ENCODE measurements at places on chromosomes 4 and X. TPM values are rescaled to one million over a fixed set of nuclear protein-coding genes. Genes with fewer than 3 reads are reported as not detected.
A peak's percentile ranks its signal among the peaks of the same experiment; 100 is the strongest.

DNA sequence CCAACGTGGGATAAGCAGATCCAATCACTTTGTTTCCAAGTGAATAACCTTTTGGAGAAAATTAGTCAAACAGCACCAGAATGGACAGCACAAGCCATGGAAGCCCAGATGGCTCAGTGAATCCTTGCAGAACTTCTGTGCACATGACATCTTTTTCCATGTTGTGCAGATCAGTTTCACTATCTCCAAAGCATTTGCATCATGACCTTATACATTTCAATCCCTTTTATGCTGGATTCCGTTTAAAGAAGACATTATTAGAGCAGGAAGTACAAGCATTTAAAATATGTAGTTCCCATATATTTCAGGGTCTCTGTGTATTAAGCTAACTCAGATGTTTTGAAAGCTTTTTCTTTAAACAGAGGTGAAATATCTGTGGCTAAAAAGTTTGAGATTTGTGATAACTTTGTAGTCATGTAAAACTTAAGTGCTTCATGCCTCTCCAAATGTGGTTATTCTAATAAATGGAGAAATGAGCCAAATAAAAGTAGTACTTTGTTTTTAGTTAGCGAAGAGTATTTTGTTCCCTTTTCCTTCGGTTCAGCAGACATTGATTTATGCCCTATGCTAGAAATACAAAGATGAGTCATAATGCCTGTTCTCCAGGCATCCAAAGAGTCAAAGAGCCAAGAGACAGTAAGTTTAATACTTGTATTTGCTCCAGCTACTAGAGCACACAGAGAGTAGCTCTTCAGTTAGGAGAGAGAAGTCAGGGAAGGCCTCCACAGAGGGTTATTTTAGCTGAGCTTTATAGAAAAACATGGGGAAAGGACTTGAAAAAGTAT, 39.0 kb downstream of the PLAC8 start:
- peak; percentile 12 for DNase-seq

DNA sequence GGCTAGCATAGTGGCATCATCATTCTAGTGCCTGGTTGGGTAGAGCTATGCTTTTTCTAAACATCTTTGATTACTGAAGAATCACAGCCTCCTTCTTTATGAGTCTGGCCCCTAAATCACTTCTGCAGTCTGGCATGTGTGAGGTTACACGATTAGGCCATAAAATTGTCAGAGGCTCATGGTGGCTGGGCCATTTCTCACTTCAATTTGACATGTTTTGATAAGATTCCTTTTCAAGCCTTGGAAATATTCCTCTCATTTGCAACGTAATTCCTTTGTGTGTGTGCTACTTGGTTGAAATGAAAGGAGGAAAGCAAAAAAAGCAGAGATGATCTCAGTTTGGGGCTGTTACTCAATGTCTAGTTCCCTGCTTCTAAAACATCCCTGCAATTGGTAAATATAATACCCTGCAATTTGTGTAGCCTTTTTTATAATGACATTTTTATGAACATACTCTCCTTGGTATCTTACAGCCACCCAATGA, 6.2 kb downstream of the CCKAR start:
- no peak for DNase-seq

DNA sequence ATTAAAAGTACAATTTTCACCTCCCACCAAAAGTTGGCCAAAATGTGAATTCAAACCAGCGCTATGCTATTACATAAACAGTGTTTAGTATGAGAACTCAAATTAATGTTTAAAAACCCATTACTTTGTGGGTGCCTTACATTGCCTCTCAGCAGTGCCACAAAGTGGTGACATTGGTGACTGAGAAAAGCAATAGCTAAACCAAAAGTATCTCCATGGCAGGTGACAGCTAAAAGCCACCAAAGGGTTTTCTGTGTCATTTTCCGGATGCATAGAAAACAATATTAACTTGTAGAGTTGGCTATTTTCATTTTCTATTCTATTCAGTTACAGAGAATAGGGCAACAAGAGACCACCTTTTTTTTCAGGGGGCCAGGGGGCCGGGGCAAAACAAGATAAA, 261.2 kb downstream of the MAPK10 start:
- no peak for DNase-seq

DNA sequence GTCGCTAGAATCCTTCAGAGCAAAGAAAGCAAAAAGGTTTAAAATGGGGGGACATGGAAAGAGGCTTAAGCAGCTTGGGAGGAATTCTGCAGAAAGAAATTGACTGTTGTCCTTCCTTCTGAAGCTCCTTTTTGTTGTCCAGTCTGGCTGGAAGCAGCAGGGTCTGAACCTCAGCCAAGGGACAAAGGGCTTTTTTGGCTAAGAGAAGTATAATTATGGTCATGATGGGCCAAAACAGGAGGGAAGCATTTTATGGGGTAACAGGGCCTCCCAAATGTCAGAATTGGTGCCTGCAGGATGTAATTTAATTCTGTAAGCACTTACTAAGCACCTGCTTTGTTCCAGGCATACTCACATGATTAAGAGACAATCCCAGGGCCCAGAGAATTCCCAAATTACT, 74.2 kb upstream of the CPEB2 start:
- DNase-seq, result no peak

DNA sequence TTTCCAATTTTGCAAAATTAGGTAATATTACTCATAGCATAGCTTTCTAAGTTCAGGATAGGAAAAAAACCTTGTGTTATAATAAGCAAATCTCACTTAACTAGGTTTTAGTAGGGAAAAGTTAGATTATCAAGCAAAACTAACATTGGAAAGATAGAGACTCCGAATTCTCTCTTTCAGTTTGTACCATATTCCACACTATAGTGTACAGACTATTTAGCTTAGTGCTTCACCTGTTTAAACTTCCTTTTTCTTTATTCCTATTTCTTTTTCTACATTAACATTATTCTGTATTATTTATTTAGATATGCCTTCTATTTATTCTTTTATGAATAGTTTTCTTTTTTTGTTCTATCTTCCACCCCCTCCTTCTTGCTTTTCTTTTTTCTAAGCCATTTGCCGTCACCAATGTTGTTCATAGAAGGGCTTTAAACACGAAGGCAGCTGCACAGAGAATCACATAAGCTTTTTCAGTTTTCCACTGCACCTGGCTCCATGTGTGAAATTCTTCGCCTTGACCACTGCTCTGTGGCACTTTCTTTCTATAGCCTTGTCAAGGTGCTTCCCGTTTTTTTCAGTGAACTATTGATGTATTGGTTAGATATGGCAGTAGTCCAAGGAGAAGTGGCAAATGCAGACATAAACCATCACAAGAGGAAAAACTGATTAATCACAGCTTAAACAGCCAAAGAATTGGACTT, 8.5 kb downstream of the PCDH10 start:
- DNase-seq, result peak; percentile 14

- DNase-seq, result peak; percentile 5
Measured at GRCh38 chrX:39613997-39614679, 483.6 kb downstream of the BCOR start.

GRCh38 chrX:153225438-153226098, 46.5 kb downstream of the MAGEA1 start:
- DNase-seq, result no peak

DNA sequence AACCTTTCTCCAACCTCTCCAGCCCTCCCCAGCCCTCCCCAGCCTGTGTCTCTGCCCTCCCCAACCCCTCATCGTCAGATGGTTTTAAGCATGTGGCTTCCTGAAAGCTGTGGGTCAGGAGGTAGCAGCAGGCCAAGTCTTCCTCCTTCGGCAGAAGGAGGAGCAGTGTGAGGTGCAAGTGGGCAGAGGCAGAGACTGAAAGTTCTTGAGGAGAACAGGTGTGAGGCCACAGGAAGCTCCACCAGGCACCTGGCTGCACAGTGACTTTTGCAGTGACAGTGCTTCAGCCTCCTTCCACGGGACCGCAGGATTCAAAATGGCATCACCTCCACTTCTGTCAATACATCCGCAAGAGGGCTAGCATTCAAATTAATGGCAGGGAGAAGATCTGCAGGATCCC, 203.9 kb upstream of the LEF1 start:
- DNase-seq, result no peak

DNA sequence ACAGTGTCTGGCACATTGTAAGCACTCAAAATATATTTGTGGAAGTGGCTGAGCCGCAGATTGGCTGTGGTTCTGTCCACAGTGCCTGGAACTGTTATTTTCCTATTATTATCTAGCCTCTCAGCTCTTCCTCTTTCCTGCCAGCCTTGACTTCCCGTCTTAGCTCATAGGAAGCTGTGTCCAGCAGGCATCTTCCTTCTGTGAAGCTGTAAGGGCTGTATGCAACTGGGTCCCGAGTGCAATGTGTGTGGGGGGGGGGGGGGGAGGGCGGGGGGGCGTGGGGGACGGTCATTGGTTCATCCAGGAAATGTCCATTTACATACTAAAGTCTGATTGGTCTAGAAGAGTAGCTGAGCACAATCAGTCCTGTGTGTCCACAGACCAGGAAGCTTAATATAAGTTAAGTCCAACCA, 210.7 kb downstream of the PDGFRA start:
- peak; percentile 51 for DNase-seq

GRCh38 chrX:96540111-96540631, 144.5 kb upstream of the DIAPH2 start:
- DNase-seq, result no peak

GRCh38 chrX:64642482-64642881, 247.2 kb upstream of the MTMR8 start:
- no peak for DNase-seq

- peak; percentile 70 for DNase-seq
Measured at GRCh38 chr4:98653890-98654867, 4.2 kb downstream of the TSPAN5 start.

- DNase-seq, result no peak
Measured at GRCh38 chrX:148385471-148385870, 114.9 kb upstream of the AFF2 start.

DNA sequence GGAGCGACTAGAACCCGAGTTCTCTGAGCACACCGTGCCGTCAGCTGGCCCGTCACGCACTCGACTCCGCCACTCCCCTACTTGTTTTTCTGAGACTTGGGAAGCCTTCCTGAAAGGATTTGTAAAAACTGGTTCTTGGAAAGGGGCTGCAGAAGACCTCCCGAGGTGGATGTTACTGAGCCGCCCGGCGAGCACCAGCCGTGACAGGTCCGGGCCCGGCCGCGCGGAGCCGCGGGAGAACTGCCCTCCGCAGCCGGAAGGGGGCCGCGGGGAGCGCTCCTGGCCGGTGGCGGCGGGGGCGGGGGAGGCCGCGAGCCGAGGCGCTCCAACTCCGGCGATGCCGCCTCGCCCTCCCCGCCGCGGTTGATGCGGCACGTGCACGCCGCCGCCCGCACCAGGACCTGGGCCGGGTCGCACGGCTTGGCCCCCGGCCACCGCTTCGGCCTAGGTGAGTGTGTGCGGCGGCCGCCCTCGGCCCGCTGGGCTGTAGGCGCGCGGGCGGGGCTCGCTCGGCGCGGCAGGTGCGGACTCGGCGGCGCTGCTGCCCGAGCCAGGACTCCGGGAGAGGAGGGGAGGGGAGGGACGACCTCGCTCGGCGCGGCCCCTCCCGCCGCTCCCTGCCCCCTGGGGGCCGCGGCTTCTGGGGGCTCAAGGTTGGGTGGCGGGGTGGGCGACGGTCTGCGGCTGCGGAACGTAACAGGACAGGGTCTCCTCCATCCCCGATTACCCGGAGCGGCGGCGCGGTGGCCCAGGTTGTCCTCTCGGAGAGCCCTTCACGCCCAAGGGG, 1.7 kb downstream of the SPRY1 start:
- DNase-seq, result peak; percentile 70

DNA sequence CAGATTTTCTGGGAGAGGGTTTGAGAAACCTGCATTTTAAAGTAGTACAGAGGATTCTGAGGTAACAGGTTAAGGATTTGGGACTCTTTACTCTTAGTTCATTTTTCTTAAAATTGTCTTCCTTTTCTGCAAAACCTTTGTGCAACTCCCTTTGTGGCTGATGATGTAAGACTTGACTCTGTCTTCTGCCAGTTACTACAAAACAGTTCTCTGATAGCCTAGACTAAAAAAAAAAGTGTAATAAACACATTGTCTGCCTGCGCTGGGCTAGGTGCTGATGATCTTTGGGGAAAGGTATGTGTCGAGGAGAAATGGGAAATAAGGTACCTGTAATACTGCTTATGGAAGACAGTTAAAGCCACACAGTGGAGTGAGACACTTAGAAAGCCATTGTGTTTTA, 28.7 kb downstream of the IL13RA1 start:
- DNase-seq, result no peak

- no peak for DNase-seq
Measured at GRCh38 chr4:32192991-32193390, 1472.8 kb downstream of the PCDH7 start.

- DNase-seq, result no peak
Measured at GRCh38 chr4:6085691-6086628, 67.7 kb upstream of the C4orf50 start.

DNA sequence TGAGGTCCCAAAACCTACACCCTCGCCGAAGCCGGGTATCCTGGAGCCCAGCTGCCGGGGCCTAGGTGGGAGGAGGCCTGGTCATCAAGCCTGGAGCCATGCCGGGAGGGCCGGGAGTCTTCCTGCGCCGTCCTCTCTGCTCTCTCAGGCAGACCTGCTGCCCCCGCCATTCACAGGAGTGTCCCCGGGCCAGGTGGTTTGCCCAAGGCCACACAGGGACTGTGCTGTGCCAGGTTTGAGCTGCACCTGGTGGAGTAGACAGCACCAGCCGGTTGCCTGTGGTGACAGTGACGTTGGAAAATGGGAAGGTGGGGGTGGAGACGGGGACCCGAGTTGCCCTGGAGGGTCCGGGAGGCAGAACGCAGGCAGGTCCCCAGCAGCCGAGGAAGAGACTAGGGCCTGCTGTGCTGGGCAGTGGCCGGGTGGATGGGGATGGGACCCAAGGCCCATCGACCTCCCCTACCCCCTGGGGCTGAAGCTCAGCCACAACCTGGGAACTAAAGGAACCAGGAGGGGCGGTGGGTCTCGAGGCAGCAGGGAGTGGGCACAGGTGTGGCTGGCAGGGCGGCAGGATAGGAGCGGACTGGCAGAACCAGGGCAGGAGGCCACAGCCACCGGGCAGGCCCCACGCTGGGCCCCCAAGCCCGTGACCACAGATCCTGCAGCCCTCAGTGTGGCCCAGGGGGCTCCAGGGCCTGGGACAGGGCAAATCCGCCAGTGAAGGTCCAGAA, 9.5 kb downstream of the DOK7 start:
- no peak for DNase-seq

WDR44 gene
- total RNA-seq, result 4.1 TPM

HPGDS gene
- not detected for total RNA-seq

PF4V1 gene
- not detected for total RNA-seq

MYOZ2 gene
- total RNA-seq, result not detected

BCLAF3 gene
- 1.9 TPM for total RNA-seq

GC gene
- not detected for total RNA-seq

RHOH gene
- 0.24 TPM for total RNA-seq
